ENCODE measurements at places on chromosomes 6 and 20.
A peak's percentile ranks its signal among the peaks of the same experiment; 100 is the strongest.

DNA sequence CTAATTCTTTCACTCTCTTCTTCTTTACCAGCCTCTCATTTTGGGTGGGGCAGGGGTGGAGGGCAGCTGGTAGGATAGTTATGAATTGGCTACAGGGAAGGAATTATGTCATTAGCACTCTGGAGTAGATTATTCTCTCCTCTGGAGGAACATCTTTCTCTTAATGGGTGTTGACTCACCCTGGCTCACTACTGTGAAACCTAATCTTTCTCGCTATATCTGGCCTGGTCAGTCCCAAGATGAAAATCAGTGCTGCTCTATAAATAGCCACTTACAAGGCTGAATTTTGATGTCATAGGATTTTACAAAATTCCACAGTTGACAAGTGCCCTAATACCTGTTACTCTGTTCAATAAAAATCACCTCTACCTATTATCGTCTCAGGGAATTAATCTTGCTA, 151.3 kb downstream of the COL9A1 start:
- DNase-seq, result peak; percentile 38

DNA sequence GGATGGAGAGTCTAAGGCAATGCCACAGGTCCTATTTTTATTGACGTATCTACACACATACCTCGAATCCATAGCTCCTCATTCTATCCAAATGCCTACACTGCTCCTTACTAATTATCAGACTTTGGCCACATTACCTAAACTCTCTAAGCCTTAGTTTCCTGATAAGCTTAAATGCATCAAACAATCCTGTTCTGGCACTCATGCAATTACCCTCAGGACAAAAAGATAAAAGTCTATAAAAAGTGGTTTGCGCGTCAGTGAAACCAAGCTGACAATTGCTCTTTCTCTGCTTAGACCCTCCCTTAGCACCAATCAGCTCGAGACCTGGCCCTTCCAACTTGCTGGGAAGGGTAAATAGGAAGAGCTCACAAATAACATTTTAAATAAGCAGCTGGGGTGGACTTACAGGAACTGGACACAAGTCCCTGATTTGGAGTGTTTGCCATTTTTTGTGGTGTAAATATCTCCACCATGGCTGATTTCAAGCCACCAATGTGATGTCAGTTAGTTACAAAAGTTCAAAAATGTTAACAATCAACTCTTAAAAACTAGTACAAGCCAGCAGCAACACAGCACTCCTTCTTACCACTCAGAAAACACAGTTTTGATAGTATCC, 7.2 kb upstream of the PLEKHG1 start:
- DNase-seq, result no peak

DNA sequence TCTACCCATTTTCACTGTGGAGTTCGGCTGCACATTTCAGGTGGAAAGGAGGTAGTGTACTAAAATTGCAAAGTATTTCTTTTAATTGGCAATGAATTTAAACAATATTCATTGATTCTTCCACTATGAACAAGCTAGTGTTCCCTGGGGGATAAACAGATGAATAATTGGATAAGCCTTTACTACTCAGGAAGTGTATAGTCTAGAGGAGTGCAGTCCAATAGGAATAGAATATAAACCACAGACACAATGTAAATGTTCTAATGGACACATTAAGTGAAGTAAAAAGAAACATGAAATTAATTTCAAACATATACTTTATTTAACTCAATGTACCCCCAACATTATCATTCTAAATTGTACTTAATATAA, 28.7 kb downstream of the SGK1 start:
- no peak for DNase-seq

DNA sequence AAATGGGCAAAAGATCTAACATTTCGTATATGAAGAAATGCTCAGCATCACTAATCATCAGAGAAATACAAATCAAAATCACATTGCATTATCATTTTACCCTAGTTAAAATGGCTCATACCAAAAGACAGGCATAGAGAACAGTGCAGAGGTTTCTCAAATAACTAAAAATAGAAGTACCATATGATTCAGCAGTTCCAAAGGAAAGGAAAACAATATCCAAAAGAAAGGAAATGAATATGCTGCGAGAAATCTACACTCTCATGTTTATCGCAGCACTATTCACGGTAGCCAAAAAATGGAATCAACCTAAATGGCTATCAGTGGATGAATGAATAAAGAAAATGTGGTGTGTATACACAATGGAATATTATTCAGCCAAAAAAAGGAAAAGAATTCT, 63.5 kb downstream of the VTA1 start:
- DNase-seq, result no peak

- DNase-seq, result no peak
Measured at GRCh38 chr6:2542101-2542857, 208.4 kb downstream of the MYLK4 start.

GRCh38 chr6:164967102-164967501, 342.3 kb downstream of the C6orf118 start:
- DNase-seq, result no peak

DNA sequence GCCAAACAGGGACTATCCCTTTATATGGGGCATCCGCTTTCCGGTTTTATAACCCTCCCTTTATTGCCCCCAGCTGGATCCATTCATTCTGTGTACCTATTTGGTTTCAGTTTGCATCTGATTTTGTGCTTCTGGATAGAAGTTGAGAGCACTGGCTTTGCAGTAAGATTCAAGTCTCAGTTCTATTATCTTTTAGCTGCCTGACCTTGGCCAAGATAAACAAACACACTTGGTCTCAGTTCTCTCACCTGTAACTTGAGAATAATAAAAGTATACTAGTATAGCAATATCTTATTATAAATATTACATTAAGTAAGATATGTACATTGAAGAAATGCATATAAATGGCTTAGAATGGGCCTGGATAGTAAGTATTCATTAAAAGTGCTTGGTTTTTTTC, 182.4 kb upstream of the TSHZ2 start:
- no peak for DNase-seq

GRCh38 chr6:36559011-36559793, 11.9 kb upstream of the STK38 start:
- no peak for DNase-seq

DNA sequence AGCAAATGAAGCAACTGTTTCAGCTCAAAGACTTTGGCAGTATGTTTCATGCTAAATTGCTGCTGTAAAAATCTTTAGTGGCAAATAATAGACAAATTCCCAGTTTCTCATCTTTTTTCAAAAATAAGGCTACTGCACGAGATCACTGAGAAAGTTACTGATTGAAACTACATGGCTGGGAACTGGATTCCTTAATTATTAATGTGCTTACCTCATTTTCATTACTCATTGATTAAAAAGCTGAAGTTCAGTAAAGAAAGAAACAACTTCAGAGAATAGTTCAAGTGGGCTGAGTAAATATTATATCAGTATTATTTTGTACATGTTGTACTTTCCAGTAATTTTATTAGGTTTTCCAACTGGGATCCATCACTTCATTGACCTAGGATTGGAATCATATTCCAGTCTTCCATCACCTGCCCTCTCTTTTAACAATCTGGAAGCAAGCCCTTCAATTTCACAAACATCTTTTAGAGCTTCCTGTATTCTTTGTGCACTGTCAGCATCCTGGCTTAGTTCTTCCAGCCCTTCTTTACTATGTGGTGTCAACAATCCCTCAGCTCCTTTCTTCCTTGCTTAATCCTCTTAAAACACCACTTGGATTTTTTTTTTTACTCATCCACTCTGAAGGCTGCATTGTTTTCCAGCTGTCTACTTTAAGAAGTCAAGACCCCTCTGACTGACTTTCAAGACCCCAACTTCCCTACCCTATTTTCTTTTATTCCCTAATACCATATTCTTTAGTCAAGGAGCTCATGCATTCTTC, 4.3 kb downstream of the MEI4 start:
- no peak for DNase-seq

- no peak for DNase-seq
Measured at GRCh38 chr6:7784706-7785105, 58.8 kb downstream of the BMP6 start.

- DNase-seq, result no peak
Measured at GRCh38 chr6:11092668-11093375, 812 bp upstream of the SMIM13 start.

GRCh38 chr6:131692031-131692430, 9.2 kb downstream of the OR2A4 start:
- no peak for DNase-seq

DNA sequence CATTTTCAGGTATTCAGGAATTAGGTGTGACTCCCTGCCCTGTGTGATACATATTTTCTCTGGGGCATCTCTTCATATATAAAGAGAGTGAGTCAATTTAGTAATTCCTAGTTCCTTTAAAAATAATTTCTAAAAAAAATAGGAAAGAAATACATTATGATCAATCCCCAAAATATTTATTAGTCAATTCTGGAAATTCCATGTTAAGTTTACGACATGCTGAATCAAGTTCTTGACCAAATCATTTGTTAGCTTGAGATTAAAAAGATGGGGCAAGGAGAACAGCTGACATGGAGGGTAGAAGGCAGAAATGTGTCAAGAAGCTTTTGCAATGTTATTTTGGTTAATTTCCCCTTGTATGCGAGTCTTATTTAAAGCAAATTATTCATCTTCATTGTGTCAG, 22.7 kb upstream of the PRDM1 start:
- peak; percentile 22 for DNase-seq

DNA sequence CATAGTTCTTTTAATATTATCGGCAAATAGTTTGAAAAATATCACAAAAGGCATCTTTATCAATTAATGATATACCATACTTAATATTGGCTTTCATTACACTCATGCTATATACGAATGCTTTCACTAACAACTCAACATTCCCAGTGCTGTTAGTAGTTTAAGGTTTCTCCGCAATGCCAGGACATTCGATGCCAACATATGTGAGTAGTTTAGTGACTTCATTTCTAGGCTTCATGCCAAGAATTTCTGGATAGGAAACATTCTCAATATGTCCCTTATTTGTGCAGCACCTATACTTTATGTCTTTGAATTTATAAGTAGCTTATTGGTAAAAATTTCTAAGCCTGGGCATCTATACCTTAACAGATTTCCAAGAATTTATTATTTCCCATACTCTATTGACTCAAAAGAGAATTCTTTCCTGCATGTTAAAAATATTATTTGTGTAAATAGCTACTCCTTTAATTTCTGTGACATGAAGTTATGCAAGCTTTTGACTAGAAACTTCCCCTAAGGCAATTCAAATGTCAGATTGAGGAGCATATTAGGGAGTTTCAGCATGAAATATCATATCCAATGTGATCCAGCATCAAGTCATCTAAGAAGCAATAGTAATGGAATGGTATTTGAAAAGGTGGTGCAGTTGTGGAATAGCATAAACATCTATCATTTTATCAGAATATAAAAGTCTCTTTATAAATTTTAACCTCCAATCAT, 236.0 kb upstream of the STXBP5 start:
- peak; percentile 38 for DNase-seq

DNA sequence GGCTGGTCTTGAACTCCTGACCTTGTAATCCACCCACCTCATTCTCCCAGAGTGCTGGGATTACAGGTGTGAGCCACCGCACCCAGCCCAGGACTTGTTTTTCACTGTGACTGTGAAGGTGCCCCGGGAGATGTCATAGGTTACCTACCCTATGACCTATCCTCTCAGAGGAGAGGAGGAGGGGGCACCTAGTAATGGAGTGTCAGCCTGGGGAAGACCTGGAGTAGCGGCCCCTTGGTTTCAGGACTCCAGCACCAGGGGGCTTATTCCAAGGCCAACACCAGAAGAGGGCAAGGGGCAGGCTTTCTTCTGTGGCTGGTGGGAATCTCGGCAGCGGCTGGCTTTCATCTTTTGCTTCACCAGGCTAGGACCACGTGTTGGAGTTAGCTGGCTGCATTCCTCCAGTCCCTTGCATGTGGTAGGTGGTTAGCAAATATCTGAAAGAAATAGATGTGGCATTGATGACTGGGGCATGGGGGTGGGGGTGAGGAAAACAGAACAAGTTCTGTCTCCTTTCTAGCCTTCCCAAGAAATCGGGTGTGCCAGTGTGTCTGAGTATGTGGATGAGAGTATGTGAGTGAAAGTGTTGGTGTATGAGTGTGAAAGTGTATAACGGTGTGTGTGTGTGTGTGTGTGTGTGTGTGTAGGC, 7.9 kb upstream of the ITPR3 start:
- no peak for DNase-seq

GRCh38 chr6:85428486-85428885, 21.4 kb upstream of the NT5E start:
- no peak for DNase-seq

GRCh38 chr6:130829333-130829910, 2.2 kb downstream of the SMLR1 start:
- no peak for DNase-seq

DNA sequence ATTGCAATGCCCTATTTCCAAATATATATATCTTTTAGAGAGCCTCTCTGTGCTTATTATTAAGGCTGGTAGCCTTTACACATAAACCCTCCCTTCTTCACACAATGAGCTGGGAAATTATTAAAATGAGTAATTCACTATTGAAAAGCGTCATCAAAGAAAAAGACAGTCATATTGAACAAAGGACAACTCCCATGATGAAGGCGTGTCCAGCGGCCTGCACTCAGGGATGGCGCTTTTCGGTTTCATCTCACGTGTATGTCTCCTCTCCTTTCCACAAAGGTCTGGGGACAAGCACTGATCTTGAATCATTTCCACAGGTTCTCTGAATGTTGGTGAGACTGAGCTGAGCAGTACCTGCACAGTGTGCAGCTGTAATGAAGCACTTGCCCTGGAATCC, 3.5 kb downstream of the SERPINB9 start:
- no peak for DNase-seq

GRCh38 chr20:10280018-10280908, 61.6 kb downstream of the SNAP25 start:
- no peak for DNase-seq

- no peak for DNase-seq
Measured at GRCh38 chr6:156391977-156392376, 385.2 kb upstream of the ARID1B start.

DNA sequence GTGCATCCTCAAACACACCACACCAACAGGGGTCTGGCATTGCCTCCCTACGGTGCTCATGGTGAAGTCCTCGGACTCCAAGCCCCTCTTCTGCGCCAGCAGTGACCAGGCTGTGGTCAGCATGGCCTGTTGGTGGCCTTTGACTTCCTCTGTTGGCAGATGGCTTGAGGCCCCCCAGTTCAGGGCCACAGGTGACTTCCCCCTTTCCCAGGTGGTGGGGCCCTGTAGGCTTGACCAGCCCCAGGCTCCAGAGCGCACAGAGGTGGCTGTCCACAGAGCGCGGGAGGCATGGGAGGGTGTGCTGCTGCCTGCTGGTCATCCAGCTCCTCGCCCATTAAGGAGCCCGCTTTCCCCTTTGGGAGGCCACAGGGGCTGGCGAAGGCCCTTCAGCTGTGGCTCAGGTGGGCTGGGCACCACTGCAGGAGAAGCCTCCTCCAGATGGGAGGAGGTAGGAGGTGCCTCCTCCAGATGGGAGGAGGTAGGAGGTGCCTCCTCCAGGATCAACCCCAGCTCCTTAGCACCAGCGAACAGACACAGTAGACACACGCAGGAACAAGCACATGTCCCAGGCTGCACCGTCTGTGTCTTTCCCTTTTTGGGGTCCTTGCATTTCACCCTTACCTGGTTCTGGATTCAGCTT, 52.1 kb upstream of the BHLHE23 start:
- no peak for DNase-seq

- no peak for DNase-seq
Measured at GRCh38 chr20:54843865-54844264, 368.5 kb downstream of the DOK5 start.

GRCh38 chr6:118656847-118657451, 5.6 kb upstream of the CEP85L start:
- DNase-seq, result no peak

- DNase-seq, result no peak
Measured at GRCh38 chr6:19368511-19368910, 468.7 kb upstream of the ID4 start.

GRCh38 chr6:105753207-105753606, 332.9 kb upstream of the PRDM1 start:
- no peak for DNase-seq

- DNase-seq, result no peak
Measured at GRCh38 chr20:2917266-2917665, 44.0 kb downstream of the PTPRA start.
